T-cell (primary cell): ENCODE measurements at places on chromosomes 5 and 9.

GRCh38 chr5:52830650-52831049, 42.9 kb downstream of the ITGA1 start:
- DNase-seq = no peak

GRCh38 chr5:156095709-156096241, 231.2 kb upstream of the SGCD start:
- DNase-seq = no peak

- DNase-seq = no peak
These were observed 583.6 kb downstream of the TMEM38B start for GRCh38 chr9:106277966-106278365.

DNA sequence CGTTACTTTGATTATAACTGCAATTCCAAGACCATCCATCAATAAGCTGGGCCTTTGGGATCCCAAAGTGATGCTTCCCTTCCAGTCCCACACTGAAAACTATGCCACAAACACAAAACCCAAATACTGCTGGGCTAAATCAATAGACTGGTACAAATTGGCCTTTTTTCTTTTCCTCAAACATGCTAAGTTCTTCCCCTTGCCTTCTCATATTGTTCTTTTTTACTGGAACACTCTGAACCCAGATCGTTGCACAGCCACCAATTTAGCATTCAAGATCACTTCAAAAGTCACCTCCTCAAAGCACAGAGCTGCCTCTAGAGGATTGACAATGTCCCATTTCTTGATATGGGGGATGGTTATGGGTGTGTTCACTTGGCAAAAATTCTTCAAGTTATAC, 66.0 kb downstream of the ACTL7B start:
- DNase-seq = no peak

DNA sequence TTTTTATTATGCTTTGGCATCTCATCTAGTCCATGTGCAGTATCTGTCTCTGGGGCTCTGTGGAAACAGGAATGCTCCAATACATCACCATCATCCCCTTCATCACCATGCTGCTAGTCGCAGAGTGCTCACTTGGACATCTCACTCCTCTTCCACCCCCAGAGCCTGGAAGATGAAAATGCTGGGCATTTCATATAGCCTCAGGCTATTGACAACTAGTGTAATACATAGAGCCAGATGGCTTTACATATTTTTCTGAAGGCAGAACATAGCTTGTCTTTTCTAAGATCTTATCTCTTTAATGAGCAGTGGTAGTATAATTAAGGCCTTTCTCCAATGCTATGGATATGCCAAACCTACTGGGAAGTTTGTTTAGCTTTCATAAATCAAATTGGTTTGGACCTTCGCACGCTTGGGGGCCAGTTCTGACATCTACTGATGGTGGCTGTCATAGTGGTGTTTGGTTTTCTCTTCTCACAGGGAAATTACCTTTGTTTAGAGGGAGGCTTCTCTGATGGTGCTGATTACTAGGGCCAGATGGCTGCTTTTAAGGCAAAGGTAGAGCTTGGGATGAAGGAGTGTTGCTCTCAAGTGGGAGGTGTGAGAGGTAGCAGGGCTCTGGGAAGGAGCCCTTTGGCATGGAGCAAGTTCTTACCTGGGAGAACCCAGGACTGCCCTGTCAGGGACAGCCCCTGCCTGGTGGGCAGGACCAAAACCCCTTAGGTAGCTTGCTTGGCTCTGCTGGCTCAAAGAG, 63.1 kb upstream of the CXCL14 start:
- DNase-seq = no peak

- no peak for DNase-seq
These were observed 21.6 kb downstream of the CATSPER3 start for GRCh38 chr5:134989266-134989830.

- no peak for DNase-seq
These were observed 172.2 kb downstream of the COL23A1 start for GRCh38 chr5:178418031-178418430.

DNA sequence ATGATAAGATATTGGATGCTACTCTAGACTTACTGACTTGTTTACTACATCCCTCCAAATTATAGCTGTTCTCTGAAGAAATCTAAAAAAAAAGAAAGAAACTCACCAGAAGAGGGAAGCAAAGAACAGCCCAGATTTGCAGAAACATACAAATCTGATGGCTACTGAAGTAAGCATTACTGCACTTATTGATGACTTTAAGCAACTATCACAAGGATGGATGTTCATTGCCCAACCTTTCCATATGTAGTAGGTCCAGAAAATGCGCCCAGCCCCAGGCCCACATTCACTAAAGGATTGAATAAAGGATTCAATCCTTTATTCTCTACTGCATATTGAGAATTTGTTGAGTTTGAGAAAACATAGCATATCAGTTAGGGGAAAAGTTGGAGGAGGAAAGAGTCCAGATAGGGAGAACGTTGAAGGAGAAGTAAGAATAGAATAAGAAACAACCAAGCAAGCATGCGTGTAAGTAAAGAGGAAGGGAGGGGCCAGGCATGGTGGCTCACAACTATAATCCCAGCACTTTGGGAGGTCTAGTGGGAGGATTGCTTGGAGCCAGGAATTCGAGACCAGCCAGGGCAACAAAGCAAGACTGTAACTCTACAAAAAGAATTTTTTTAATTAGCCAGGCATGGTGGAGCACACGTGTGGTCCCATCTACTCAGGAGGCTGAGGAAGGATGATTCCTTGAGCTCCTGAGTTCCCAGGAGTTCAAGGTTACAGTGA, 33.8 kb upstream of the DTWD2 start:
- DNase-seq = no peak

GRCh38 chr5:66829826-66830225, 233.6 kb downstream of the MAST4 start:
- DNase-seq = no peak

GRCh38 chr9:17532461-17532860, 46.4 kb upstream of the SH3GL2 start:
- no peak for DNase-seq

DNA sequence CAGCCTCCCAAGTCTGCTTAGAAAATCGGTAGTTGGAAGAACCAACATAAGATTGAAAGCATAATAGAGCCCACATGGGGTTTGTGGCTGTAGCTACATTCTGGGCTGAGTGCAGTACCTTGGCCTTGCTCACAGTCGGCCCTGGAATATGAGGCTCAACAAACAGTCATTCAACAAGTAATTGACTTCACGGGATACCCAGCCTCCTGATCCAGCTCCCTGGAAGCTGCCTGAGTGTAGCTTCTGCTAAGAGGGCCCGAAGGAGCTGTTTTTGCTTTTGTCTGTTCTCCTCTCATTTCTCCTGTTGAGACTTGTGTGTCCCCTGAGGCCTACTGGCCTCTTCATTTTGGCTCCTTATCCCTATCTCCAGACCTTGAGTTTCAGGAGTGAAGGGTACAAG, 170.7 kb downstream of the HSPA4 start:
- DNase-seq = no peak

DNA sequence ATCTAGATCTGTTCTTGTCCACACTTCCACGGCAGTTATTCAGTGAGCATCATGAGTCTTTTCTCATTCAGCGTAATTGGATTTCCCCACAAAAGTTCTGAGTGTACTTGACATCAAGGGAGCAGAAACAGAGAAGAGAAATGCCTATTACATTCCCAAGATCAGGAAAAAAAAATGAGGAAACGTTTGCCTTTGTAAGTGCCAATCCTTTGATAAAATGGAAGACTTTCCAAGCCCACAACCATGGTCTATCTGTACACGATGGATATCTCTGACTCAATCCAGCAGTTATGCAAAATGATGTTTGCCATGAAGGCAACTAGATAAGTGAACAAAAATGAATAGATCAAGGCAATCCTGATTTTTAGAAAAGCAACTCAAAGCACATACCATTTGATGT, 235.9 kb downstream of the DOCK8 start:
- no peak for DNase-seq

DNA sequence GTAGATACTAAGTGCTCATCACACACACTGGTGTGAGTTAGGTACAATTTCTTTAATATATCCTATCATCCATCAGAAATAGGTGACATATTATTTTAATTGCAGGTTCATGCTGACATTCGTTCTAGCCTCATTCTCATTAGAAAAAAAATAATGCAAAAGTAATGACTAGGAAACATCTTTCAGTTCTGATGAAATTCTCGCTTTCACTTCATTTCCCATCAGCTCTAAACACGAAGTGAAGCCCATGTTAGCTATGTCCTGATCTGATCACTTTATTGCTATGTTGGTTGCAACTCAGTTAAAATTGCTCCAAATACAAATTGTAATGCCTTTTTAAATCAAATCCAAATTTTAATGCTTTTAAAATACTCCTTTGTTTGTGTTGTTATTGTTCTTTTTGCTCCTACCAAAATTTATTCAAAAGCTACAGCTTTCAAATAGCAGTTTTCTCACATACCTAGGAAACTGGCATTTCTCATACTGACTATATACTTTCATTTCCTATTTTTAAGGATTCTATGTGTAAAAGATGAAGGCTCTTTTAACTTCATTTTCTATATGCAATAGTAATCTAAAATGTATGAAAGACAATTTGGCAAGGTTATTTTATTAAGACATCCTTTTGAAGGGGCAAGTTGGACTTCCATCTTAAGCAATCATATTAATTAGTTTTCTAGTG, 1237.8 kb upstream of the ACO1 start:
- DNase-seq = no peak

- DNase-seq = no peak
These were observed 4.8 kb upstream of the FGF1 start for GRCh38 chr5:142690667-142691066.

- no peak for DNase-seq
These were observed 776.7 kb downstream of the DTWD2 start for GRCh38 chr5:118211606-118212005.

- DNase-seq = peak; percentile 44
These were observed 7.3 kb upstream of the BARHL1 start for GRCh38 chr9:132575005-132575609.

GRCh38 chr5:81397176-81397575, 3.2 kb upstream of the ACOT12 start:
- no peak for DNase-seq

GRCh38 chr9:93119953-93120845, 13.9 kb downstream of the NINJ1 start:
- DNase-seq = no peak

DNA sequence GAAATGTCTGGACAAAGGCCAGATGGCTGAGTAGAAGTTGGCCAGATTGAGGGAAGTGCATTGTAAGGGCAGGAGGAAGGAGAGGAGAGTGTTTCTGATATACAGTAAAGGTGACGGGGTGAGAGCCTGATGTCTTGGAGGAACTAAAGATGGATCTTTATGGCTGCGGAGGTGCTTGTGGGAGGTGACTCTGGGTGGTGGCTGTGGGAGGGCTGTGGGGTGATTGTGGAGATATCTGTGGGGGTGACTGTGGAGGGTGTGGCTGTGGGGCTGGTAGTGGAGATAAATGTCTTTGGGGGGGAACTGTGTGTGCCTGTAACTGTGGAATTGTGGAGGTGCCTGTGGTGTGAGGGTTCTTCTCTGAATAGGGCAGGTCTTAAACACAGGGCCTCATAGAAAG, 121.4 kb downstream of the CMYA5 start:
- no peak for DNase-seq
